ENCODE measurements at places on chromosomes 7 and 10.

DNA sequence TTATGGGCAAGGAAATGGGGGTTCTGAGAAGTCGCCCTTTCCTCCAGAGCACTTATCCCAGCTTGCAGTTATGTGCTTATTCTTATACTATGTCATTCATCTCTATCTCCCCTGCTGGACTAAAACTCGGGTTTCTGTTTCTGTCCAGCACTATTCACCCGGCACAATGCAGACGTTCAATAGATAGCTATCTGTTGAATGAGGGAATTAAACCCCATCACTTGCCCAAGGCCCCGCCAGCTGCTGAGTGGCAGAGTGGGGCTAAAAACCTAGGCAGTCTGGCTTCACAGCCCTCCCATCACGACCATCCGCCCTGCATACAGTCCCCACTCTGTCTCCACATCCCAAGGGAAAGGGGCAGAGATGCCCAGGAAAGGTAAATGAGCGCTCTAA lies 5.4 kb downstream of the SLIT1 start:
- DNase-seq = no peak

DNA sequence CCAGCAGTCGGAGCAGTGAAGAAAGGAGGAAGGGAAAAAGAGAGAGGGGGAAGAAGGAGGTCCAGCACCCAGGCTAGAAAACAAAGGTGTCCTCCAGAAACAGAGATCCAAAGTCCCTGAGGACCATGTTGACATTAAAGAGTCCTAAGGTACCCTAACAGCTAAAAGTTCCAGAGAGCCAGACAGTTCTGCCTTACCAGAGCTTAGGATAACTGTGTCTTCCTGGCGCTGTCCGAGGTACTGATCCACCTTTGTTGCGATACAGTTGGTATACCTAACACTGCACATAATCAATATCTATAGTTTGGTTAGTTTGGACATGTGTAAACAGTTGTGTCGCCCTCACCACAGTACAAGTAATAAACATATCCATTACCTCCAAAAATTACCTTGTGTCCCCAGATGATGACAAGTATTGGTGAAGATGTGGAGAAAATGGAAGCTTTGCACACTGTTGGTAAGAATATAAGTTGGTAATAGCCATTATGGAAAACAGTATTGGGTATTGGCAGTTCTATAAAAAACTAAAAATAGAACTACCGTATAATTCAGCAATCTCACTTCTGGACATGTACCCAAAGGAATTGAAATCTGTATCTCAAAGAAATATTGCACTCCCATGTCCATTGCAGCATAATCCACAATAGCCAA lies 59.8 kb downstream of the GRID1 start:
- DNase-seq = no peak

GRCh38 chr7:3272691-3273141 lies 28.3 kb upstream of the SDK1 start:
- peak; percentile 59 for DNase-seq

DNA sequence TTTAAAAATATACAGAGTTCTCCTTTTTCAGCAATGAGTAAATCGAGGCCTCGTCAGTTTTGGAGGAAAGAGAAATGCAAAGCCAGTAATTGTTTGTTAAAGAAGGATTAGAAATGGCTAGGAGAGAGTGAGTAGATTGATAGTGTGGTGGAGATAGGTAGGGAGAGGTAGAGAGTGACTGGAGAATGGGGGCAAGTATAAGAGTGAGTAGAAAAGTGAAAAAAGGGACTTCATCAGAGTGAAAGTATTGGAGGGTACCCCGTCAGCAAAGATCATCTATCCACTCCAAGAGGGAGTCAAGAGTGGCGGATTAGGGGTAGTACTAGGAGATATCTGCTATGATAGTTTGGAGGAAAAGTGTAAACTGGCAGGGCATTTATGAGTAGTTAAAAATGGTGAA lies 9.2 kb upstream of the ANKRD2 start:
- no peak for DNase-seq

GRCh38 chr7:98252425-98253054 lies 508 bp upstream of the TECPR1 start:
- DNase-seq = no peak

GRCh38 chr7:142906643-142907042 lies 21.1 kb upstream of the TRPV6 start:
- DNase-seq = no peak

GRCh38 chr7:135334830-135335543 lies 101.3 kb downstream of the STRA8 start:
- no peak for DNase-seq

DNA sequence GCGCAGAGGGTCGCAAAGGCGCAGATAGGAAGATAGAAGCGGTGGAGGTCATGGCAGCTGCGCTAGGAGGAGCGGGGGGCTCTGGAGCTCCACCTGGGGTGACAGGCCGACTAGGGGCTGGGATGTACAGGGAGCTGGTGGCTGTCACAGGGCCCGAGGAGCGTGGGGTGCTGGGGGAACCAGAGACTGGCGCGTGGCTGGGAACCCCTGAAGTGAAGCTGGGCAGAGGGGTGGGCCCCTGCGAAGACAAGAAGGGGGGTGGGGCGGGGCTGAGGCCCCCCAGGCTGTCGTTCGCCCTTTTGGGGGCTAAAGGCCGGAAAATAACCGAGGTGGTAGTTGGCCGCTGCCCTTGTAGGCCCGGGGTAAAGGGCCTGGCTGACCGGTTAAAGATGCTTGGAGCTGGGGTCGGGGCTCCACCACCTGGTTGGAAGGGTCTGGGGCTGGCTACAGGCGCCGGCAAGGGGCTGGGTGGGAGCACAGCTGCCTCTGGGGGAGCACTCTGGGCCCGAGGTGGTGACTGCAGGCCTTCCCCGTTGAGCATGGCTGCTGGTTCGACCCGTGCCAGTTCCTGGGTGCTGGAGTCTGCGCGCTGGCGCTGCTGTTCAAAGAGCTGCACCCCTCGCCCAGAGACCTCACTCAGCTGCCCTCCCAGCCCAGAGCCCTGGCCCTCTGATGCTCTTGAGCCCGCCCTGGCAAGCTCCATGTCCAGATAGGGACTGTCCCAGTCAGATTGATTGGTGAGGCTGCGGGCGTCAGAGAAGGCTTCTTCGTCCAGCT lies 6.8 kb upstream of the MYOZ1 start:
- no peak for DNase-seq

DNA sequence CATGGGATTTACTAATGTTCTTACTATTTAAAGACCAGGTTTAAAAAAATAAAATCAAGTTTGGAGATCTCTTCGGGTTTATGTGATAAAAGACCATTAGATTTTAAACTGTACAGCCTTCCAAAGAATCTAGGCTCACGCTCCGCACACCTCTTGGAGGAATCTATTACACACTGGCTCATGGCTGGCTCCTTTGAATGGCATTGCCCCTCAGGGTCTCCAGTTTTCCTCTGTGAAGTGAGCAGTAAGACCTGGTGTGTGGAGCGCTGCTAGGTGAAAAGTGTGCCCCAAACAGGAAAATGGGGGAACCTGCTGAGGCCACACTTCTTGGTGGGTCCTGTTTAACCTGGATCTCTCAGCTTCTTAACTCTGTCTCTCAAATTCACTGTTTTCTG lies 142.3 kb downstream of the KAT6B start:
- no peak for DNase-seq

- DNase-seq = no peak
Measured at GRCh38 chr7:116578526-116578925, 53.7 kb downstream of the CAV1 start.

DNA sequence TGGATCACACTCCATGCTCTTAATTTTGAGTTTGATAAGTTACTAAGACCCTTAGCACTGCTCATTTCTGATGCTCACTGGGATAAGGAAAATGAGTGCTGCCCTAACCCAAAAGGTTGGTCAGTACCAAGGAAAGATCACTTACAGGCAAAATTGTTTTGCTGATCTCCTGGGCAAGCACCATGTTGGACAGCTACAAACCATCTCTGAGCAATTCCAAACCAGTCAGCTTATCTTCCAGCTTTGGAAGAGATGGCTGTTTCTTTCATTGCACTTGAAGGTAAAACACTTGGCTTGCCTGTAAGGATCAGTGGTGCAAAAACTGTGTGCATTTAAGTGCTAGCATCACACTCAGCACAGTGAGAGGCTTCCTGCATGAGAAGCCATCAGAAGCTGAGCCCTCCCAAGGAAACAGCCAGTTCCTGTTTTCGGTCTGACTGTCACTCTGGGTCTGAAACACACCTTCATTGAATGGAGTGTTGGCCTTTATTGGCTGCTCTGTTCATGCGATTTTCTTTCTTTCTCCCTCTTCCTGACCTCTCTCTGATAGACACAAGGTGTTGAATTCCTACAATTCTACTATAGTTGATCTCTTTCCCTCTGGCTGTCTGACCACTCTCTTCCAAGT lies 126.4 kb upstream of the GHITM start:
- DNase-seq = no peak

DNA sequence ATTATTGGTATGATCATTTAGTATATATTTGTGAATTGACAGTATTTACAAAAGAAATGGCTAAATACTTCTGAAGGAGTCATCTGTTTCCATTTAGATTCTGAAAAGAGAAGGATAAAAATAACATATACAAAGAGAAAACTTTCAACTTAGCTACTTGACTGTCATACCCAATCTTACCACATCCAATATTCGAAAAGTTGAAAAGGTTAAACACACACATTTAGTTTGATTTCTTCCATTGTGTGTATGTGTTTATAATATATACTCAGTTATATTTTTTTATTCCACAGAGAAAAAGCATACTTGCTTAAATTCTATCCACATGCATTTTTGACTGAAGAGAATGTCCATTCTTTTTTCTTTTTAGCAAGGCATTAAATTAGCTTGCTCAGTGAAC lies 470.7 kb downstream of the TFEC start:
- DNase-seq = no peak

DNA sequence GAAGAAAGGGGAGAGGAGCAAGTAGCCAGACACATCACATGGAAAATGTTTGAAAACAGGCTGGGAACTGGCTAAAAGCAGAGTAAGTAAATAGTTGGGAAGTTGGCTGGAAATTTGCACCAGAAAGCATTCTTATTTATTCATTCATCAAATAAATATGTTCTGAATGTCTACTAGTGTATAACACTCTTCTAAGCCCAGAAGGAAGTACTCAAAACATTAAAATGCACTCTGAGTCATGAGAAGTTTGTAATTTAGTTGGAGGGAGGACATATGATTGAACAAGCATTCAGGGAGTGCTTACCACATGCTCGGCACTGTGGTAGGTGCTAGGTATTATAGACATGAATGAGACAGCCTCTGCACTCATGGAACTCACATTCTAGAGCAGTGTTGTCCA lies 37.0 kb upstream of the CNNM1 start:
- no peak for DNase-seq

GRCh38 chr10:64571056-64571455 lies 1049.9 kb downstream of the REEP3 start:
- DNase-seq = no peak

DNA sequence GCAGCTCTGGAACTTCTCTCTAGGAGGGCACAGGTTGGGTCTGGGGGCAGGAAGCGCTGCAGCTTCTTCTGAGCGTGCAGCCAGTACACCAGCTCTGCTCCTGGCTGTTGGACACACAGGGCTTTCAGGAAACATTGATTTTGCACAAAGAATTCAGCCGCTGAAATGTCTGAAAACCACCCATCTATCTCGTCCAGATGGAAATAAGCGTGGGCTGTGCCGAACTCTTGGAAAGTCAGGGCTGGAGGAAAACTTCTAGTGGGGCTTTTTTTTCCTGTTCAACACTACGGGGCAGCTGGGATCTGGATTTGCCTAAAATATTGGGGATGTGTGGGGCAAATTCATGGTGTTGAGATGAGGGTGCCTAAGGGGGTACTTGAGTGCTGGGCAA lies 31.2 kb downstream of the PALD1 start:
- no peak for DNase-seq

DNA sequence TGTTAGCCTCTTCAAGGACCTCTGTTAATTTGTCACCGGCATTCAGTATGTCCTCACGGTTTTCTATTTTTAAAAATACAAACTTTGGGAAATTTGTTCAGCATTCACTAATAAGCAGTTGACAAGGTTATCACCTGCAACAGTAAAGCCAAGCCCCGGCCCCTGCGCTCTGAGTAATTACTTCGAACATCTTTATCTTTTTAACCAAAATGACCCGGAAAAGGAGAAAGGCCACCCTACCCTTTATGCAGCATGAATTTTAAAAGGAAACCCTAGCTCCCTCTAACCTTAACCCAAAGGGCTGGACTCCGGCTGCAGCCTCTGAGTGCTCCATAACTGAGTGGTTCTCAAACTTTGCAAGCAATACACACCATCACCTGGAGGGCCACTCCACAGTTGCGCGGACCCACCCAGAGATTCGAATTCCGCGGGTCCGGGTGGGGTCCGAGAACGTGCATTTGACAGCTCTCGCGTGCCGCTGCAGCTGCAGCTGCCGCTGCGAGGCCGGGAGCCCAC lies 940 bp downstream of the NSMCE4A start:
- DNase-seq = no peak

DNA sequence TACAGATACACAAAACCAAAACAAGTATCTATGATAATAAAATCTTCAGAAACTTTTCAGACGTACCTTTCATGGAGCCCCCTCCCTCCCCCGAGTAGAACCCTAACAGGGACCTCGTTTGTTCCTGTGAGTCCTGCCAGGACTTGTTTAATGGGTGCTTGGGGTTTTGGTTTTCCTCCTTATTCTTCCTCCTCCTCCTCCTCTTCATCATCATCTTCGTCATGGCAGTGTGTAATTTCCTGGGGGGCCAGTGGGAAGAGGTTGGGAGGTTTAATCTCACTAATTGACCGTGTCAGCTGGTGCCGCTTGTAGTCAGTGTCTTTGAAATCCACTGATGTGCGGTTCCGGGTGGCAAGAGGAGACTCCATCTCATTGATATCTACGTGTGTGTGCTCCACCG lies 103.6 kb downstream of the NT5C2 start:
- DNase-seq = no peak

DNA sequence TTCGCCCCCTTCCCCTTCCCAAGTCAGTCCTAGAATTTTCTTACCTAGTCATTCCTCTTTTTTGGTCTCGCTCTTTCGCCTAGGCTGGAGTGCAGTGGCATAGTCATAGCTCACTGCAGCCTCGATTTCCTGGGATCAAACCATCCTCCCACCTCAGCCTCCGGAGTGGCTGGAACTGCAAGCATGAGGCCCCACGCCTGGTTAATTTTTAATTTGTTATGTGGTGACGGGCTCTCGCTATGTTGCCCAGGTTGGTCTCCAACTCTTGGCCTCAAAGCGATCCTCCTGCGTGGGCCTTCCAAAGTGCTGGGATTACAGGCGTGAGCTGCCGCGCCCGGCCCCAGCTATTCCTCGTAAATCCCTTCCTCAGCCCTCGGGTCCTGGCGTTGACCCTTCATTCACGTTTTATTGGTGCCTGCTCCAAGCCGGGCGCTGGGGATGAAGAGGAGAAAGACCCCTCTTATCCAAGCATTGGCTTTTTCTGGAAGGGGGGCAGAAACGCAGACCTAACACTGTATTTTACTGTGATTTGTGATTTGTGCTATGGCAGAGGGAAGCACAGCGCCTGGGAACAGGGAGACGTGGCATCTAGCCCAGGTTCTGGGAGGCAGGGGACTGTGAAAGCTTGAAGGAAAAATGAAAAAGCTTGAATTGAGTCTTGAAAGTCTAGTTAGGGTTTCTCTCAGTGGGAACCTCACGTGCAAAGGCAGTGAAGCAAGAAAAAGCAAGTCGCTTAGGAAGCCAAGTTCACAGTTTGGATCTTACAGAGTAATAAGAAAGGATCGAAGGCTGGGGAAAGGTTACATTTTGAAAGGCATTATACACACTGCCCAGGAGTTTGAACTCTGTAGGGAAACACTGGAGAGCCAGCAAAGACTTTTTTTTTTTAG lies 516 bp downstream of the ZNHIT1 start:
- DNase-seq = no peak

GRCh38 chr7:116957874-116958273 lies 4.6 kb downstream of the ST7 start:
- DNase-seq = peak; percentile 35

GRCh38 chr7:44847920-44848634 lies at the start of gene H2AZ2:
TSS of gene H2AZ2 (minus strand) at chr7:44848087. CDS start at chr7:44847971, 116 bp downstream.
- peak; percentile 100 for DNase-seq

- no peak for DNase-seq
Measured at GRCh38 chr7:19079066-19079465, 38.4 kb downstream of the TWIST1 start.

Data from RCC 7860 (cell line).